M059J (cell line): ENCODE measurements at places on chromosomes 6 and 20. TPM values are rescaled to one million over a fixed set of nuclear protein-coding genes. Genes with fewer than 3 reads are reported as not detected.

PAK5 gene
- total RNA-seq = 0.05 and 0.10 TPM in 2 replicates

COL20A1 gene
- total RNA-seq = not detected in 2 replicates

TCP11 gene
- not detected in 2 replicates for total RNA-seq

OR2B6 gene
- 0.15 and 0.27 TPM in 2 replicates for total RNA-seq

GRCh38 chr6:35668744-35669450 is 19.8 kb downstream of the FKBP5 start:
- peak; percentile 14 for DNase-seq

- no peak for DNase-seq
These were observed 99.3 kb downstream of the ERMARD start for GRCh38 chr6:169850746-169851145.

- no peak for DNase-seq
These were observed 131.1 kb upstream of the HSF2 start for GRCh38 chr6:122268394-122268793.

DNA sequence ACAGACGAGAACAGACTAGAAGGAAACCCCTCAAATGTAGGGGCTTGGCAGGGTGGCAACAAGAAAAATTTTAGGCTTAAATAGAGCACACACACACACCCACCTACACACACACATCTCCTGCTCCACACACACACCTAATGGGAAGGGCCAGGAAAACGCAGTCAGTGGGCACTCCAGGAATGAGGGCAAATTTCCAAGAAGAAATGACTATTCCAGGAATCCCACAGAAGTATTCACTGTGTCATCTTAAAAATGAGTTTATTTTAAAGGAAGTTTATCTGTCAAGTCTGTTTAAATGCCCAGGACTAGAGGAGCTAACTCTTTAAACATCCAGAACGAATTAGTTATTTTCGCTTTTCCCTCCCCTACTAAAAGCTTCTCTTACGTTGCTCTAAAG is 13.0 kb downstream of the ALDH8A1 start:
- peak; percentile 87 for DNase-seq

GRCh38 chr20:63697868-63698545 is 1.6 kb downstream of the TNFRSF6B start:
- no peak for DNase-seq

DNA sequence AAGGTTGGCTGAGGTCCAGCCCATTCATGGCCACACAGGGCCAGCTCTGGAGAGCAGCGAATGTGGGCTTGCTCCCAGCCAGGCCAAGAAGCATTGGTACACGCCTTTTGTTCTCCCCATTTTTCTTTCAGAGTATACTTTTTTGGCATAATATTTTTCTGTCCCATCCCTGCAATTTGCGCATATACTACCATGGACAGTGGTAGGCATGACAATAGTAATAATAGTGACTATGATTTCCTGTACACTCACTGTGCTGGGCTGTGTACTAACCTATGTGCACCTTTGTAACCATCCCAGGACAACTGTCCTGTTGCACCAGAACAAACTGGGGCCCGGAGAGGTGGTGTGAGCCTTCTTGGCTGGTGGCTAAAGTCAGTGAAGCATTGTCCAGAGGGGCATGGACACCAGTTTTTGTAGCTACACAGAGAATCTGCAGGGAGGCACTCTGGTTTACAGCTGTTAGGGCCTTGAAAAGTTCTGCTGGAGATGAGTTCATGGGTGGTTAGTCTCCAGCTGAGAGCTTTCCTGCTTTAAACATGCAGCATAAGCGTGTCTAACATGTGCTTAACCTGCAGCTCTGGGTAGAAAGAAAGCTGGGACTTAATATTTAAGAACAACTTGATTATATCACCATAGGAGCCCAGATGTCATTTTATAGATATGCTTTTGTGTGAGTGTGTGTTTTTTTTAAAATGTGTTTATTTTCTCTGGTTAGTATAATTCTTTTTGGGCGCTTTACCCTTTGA is 38.2 kb downstream of the DTD1 start:
- no peak for DNase-seq
